LHCN-M2 (cell line): ENCODE measurements at places on chromosomes 11 and 22. TPM values are rescaled to one million over a fixed set of nuclear protein-coding genes. Genes with fewer than 3 reads are reported as not detected.
A peak's percentile ranks its signal among the peaks of the same experiment; 100 is the strongest.

DNA sequence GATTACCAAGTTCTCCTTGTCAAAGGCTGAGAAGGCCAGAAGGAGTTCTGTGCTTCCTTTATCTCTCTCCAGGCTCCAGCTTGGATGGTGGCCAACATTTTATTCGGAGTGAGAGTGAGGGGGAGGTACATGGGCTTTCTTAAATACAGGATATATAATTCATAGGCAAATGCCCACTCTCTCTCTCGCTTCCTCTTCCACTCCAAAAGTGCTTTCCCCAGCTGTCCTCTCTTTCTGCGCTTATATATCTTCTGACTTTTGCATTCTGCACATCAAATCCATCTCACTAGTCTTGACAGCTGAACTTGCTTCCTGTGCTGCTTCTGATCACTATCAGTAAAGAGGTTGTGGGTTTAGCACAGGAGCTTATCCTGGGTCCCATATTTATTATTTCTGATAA lies 125.4 kb upstream of the ARHGAP20 start:
- DNase-seq = no peak

GRCh38 chr11:3106736-3107524 lies 49.7 kb upstream of the CARS1 start:
- no peak for DNase-seq

- DNase-seq = peak; percentile 51
Observed at GRCh38 chr11:86099874-86100273, 31.0 kb upstream of the PICALM start.

- DNase-seq = no peak
Observed at GRCh38 chr22:45889539-45890350, 87.2 kb downstream of the WNT7B start.

CREBZF gene
- 33.8 and 37.4 TPM in 2 replicates for total RNA-seq
